Activated effector memory CD4-positive, alpha-beta T cell treated with Interleukin-2 at 50 U/mL for 16 hours (primary cell): ENCODE measurements at places on chromosomes 5 and 9.

DNA sequence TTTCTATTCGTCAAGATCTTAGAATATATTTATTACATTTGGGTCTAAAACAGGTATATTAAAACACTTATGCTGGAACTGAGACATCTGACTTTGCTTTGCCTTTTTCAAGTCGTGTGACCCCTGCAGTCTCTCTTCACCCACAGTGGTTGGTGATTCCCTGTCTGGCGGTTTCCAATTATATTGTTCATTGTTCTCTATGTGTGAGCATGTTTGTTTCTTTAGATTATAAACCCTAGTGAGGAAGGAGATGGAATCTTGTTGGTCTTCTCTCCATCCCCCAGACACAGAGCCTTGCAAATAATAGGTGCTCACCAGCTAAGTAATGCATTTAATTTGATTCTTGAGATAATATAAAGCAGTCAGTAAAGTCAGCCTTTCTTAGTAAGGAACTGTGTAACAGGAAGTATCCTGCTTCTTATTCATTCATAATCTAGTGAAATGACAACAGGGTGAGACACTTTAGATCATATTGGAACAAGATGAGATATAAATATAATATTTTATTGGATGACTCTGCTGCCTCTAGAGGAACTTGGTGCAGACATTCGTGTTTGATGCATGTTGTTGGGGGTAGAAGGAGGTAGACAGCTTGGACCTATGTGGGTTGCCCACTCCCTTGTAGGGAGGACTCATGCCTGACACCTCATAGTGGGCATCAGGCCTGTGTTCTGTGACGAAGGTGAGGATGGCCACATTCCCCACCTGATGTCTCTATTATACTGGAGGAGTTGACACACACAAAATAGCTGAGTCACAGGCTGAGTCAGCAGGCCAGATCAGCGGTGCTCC lies 88.1 kb downstream of the FGF1 start:
- no peak for DNase-seq

DNA sequence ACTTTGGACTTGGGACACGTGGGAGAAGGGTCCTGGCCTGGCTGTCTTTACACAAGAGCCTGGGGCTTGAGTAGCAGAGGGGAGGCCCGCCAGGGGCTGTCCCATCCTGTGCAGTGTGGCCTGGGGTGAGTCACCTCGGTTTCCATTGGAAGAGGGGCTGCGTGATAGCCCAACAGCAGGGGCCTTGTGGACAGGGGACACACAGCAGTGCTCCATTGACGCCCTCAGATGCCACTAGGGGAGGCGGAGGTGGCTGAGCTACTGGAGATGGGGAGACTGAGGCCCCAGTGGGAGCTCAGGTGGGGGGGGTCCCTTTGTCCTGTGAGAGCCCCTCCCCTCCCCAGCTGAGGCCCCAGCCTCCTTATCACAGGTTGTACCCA lies 50.0 kb upstream of the RNU6ATAC start:
- DNase-seq, result no peak

- DNase-seq, result no peak
Observed at GRCh38 chr5:132372542-132372941, 3.0 kb downstream of the SLC22A5 start.

GRCh38 chr5:94700592-94700991 lies 82.1 kb downstream of the SLF1 start:
- no peak for DNase-seq

GRCh38 chr5:55146080-55146479 lies 13.9 kb upstream of the GPX8 start:
- DNase-seq, result no peak

DNA sequence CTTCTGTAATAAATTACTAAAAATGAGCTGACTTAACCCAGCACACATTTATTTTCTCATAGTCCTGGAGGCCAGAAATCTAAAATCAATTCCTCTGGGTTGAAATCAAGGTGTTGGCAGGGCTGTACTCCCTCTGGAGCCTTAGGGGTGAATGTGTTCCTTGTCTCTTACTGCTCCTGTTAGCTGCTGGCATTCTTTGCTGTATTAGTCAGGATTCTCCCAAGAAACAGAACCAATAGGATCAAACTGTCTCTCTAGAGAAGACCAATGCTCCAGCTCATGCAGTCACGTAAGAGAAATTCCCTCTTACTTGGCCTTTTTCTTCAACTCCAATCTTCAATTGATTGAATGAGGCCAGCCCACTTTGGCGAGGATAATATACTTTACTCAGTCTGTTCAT lies 15.3 kb upstream of the CD180 start:
- DNase-seq, result no peak

GRCh38 chr9:32525709-32526030 lies 326 bp downstream of the RIGI start:
- DNase-seq, result no peak

DNA sequence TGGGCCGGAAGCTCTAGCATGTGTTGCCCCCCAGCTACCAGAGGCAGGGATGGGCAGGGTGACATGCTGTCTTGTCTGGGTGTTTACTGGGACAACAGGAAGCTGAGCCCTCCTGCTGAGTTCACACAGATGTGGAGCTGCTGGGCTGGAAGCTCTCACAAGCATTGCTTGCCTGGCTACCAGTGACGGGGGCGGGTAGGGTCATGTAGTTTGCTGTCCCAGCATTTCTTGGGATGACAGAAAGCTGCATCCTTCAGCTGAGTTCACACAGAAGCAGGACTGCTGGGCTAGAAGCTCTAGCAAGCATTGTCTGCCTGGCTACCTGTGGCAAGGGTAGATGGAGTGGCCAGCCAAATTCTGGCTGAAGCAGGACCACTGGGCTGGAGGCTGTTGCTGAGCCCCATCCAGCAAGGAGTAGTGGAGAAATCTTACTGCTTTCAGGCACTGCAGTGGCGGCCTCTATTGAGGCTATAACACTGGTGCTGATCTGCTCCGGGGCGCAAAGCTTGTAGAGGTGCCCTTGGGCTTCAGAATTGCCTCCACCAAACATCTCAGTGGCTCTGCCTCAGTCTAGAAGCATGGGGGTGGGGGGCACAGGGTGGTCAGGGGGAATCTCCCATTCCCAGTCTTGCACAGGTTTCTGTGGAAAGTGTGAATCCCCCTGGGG lies 25.1 kb downstream of the POLK start:
- DNase-seq, result no peak

DNA sequence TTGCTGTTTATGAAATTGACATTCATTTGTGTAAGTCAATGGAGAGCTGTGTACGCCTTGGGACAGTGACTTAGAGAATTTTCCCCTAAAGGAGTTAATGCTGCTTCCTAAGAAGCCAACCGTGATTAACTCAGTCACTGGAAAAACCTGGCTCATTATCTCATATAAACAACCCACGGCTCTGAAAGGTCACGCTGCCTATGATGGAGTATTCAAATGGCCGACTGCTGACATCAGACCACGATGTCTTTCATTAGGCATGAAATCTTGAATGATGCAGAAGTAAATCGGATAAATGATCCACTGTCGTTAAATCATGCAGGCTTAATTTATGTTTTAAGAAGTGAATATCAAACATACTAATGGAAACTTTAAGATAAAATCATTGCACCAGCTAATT lies 603.7 kb downstream of the RAB3C start:
- no peak for DNase-seq

DNA sequence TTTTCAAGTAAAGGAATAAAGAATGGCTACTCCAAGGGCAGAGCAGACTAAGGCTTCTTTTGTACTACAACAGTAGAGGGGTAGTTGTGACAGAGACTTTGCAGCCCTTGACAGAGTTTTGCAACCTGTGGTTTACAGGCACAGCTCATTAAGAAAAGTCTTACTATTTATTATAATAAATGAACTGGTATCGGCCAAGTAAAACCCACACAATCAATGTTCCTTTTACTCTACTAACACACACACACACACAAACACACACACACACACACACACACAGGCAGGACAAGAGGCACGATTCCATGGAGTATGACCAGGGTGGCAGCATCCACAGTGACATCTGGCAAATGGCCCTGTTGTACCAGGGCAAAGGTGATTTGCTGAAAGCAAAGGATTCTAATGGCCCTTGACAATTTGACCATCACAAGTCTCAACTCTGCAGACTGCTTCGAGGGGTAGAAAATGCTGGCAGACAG lies 59.1 kb upstream of the GOLPH3 start:
- no peak for DNase-seq

GRCh38 chr5:79985288-79985687 lies 5.8 kb downstream of the MTX3 start:
- no peak for DNase-seq

DNA sequence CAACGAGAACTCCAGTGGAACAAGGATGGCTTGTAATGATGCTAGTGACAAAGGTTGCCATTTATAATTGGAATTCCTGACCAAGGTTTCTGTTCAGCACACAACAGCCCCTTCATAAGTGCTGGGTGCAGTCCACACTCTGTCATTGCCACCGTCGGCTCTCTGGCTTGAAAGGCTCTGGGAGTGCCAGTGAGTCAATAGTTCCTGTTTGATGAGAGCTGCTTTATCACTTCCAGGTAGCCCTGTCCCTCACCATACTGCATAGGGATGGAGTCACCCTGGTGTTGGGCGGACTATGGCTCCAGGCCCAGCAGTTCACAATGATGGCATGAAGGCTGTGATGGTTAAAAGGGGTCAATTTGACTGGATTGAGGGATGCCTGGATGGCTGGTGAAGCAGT lies 34.6 kb upstream of the SEMA4D start:
- no peak for DNase-seq

DNA sequence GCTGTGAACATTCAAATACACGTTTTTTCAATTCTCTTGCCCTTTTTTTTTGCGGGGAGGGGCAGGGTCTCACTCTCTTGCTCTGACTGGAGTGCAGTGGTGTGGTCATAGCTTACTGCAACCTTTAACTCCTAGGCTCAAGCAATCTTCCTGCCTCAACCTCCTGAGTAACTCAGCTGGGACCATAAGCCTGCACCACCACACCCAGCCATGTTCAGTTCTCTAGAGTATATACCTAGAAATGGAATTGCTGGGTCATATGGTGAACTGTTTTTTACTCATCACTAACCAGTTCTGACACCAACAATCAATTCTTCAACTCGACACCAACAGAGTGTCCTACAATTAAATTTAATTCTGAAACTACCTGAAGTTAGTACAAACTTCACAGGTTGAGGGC lies 85.5 kb upstream of the ZNF169 start:
- no peak for DNase-seq

- no peak for DNase-seq
Observed at GRCh38 chr9:95268681-95269080, 48.8 kb downstream of the FANCC start.

DNA sequence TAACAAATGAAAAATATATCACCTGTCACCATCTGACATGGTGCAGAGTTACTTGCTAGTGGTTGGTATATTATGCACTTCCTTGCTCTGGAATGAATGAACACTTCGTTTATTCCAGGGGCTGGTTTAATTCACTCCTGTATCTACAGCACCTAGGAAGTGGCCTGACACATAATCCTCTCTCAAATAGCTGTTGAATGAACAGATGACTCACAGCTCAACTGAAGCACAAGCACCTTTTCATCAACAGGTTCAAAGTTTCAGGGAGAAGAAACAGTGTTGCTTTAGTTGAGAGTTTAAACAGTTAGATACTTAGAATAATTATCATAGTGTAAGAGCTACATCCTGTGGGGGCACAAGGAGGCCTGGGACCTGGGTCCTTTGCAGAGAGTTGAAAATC lies 135.0 kb upstream of the DAP start:
- no peak for DNase-seq

- DNase-seq, result no peak
Observed at GRCh38 chr5:170105642-170106611, at the start of gene FOXI1. Gene FOXI1, plus strand, starts transcription at chr5:170105897. Its CDS starts 61 bp downstream, at chr5:170105958.
